ENCODE measurements at places on chromosomes 3 and 15. TPM values are rescaled to one million over a fixed set of nuclear protein-coding genes. Genes with fewer than 3 reads are reported as not detected.

Gene NAALADL2
- total RNA-seq, result not detected

Gene ADAMTSL3
- not detected for total RNA-seq

Gene UCN2
- total RNA-seq, result not detected

Gene AMT
- total RNA-seq, result 8.3 TPM

- no peak for DNase-seq
These were observed 4.8 kb upstream of the VILL start for GRCh38 chr3:37985637-37986320.

DNA sequence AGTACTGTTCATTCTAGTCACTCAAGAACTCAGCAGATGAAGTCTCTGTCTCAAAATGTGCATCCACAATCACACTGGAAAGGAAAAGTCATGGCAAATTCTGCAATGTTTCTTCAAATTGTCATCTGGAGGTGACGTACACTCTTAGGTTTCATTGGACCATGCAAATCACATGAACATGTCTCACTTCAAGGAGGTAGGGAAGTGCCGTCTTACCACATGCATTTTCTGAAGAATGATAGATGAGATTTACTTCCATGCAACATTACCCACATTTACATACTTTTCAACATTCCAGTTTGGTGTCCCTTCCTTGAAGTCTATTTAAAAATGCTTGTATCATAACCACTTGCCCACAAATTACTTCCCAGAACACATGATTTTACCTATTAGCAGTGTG is 107.9 kb upstream of the SATB1 start:
- DNase-seq, result no peak

DNA sequence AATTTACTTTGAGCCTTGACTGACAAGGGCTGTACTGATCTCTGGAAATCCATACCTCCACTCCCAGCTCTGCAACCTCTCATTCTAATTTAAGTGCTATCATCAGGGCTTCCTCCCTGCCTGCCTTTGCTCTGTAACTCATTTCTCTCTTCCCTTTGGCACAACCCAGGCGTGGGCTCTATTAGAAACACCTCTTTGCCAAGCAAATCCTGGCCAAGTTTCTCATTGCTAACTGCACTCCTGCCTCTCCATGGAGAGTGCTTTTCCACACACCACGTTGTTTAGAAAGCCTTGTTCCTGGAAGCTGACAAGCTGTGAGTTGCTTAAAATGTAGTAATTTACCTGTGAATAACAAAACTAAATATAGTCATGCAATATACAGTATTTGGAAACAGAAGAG is 20.1 kb upstream of the FSTL1 start:
- DNase-seq, result no peak

Data from T-helper 17 cell (primary cell).